ENCODE measurements at places on chromosomes 4 and X. TPM values are rescaled to one million over a fixed set of nuclear protein-coding genes. Genes with fewer than 3 reads are reported as not detected.

Gene SSX2
- not detected for total RNA-seq

DNA sequence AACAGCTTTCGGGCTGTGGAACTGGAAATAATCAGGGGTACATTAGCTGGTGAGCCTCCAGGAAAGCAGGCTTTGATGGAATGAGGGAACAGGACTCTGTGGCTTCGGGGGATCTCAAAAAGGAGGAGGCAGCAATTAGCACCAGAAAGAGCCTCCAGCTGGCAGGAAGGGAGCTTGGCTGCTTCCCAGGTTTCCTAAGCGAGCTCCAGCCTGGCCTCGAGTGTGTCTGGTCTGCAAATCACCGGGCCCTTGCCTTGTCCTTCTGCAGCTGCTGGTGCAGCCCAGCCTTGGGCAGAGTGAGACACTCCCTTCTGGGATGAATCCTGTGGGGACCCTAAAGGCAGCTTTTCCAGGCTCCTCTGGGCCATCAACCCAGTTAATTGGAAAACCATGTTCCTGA, 10.7 kb upstream of the PDHA1 start:
- peaks cover 4% of the 10 kb centered on the region for H3K4me1 ChIP-seq
- H3K36me3 ChIP-seq, result no peaks in the 10 kb centered on the region
- DNase-seq, result no peak
- no peak overlapping the region for H3K27ac ChIP-seq

Gene STK26
- total RNA-seq, result 49.8 TPM

DNA sequence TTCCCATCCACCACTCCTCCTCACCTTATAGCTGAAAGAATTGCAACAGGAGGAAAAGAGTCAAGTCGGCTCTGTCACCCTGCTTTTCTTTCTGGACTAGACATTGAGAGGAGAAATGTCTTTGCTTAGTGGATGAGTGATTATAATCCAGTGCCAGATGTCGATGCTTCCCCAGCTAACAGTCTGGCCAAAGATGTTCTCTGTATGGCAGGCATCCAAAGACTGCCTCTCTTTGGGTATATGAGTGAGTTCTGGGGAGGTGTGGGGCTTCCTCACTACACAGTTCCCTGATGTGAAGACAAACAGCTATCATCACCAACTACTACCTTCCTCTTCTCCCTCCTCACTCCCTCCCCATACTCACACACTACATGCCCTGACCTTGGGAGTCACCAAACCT, 90.9 kb downstream of the COMMD8 start:
- H3K4me3 ChIP-seq, result no peak overlapping the region
- DNase-seq, result no peak
- H3K27ac ChIP-seq, result no peak overlapping the region
- no peaks in the 10 kb centered on the region for H3K4me1 ChIP-seq

Gene SMIM10L2A
- 0.33 TPM for total RNA-seq

- no peak overlapping the region for H3K27ac ChIP-seq
- no peak for DNase-seq
- no peak overlapping the region for H3K4me3 ChIP-seq
- no peaks in the 10 kb centered on the region for H3K4me1 ChIP-seq
Measured at GRCh38 chrX:1925053-1925481, 310.2 kb downstream of the ASMT start.

DNA sequence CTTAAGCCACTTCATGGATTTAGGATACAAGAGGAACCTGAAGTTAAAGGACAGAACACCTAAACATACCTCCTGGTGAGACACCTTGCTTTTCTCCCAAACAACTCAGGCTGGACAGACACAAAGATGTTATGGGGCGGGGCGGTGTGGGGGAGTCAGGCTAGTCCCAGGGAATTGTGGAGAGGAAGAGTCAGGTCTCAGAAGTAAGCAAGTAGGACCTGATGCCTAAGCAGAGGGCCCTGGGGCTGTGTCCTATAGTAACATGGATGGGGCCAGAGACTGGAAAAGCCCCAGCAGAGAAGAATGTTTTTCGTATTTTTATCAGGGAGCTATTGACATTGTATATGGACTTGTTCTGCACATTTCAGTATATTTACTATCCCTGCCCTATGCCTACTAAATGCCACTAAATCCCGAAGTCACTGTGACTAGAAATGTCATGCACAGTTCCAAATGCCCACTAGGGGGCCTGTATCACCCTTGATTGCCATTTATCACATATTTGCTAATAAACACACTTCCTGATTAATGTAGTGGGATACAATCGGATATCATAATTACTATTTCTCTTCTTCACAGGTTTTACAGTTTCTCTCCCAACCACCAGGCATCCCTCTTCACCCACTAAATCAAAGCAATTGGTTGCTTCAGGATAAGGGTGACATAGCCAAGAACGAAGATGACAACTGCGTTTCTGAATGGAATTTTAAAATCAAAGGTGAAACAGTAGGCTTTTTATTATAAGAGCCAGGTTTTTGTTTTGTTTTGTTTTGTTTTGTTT, 23.8 kb upstream of the ARHGAP10 start:
- H3K27ac ChIP-seq, result no peak overlapping the region
- no peaks in the 10 kb centered on the region for H3K36me3 ChIP-seq
- no peak overlapping the region for H3K4me3 ChIP-seq
- H3K27me3 ChIP-seq, result peaks cover 6% of the 10 kb centered on the region

- no peaks in the 10 kb centered on the region for H3K4me1 ChIP-seq
- no peaks in the 10 kb centered on the region for H3K27me3 ChIP-seq
- DNase-seq, result no peak
- no peak overlapping the region for H3K4me3 ChIP-seq
Measured at GRCh38 chrX:17441965-17442364, 67.0 kb downstream of the NHS start.

DNA sequence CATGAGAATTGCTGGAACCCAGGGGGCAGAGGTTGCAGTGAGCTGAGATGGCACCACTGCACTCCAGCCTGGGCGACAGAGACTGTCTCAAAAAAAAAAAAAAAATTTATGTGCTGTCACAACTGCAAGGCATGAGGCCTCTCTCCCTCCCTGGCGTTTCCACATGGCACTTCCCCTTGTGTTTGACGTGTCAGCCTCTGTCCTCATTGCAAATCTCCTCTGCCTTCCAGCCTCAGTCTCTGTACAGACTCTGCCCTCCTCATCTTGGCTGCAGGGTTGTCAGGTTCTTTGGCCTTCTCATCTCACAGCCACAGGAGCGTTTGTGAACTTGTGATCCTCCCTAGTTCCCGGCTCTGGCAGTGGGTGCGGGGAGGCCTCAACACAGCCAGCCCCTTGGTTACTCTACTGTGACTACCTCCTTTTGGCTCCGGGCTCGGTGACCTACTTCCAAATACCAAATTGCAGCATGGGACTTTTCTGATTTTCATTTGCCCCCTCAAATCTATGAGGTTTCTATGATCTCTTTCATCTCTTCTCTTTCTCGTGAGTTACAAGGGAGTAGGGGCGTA, 250.0 kb downstream of the CBR4 start:
- no peak for DNase-seq
- no peaks in the 10 kb centered on the region for H3K4me1 ChIP-seq
- H3K27me3 ChIP-seq, result peaks cover 2% of the 10 kb centered on the region

DNA sequence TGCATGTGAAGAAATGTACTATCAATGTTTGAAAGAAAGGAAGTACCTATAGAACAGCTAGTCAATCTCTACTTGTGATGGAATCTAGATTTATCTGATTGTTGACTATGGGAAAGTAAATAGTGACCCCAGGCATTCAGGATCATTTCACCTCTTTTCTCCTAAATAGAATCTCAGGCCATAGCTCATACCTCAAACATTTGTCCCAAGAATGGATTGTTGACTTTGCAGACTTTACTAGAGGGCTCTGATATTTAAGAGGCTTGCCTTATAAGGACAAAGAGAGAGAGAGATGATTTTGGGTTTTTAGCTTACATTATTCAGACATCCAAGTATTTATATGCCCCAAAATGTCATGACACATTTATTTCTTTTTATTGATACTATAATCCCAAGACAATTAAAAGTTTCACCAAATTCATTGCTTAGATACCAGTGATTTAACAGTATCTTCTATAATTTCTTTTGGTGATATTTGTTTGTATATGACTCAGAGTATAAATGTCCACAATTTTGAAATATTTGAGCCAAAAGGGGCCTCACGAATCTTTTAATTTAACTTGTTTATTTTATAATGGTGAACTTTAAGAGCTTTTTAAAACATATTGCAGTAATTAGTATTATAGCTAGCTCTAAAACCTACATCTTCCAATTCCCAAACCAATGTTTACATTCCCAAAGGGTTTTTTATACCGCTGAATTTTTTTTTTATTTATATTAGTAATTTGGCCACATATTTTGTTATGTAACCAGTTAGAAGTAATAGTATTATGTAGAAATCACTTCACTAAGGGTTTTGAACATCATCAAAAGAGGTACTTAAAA, 614.1 kb downstream of the PCDH7 start:
- H3K36me3 ChIP-seq, result no peaks in the 10 kb centered on the region
- H3K27ac ChIP-seq, result no peak overlapping the region
- no peaks in the 10 kb centered on the region for H3K4me1 ChIP-seq
- no peaks in the 10 kb centered on the region for H3K27me3 ChIP-seq

Gene SPON2
- 24.6 TPM for total RNA-seq

DNA sequence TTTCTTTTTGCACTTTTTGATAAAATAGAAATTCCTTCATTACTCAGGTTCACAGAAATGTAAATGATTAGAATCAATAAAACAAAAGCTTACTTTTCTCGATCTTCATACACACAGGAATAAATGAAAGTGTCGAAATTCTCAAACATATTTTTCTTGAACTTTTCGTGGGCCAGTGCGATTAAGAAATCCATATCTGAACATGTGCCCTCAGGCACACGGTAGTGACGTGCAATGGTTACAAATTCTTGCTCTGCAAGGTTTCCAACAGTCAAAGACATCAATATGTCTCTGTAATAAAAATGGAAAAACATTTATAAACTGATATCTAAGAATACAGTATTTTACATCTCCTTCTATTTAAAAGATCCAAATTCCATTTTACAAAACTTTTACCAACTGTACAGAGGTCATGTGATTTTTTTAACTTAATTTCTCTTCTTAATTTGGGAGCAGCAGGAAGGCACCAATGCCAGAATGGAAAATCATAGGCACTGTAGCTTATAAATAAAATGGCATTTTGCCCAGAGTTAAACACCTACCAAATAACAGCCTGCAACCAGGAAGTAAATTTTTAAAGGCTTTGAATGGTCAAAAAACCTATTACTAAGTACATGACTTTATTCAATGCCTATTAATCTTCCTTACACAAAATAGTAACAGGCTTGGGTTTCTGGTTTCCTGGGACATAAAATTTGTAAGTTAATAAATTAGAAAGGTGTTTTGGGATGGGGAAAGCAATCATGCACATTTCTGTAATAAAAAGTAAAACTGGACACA, 165.0 kb downstream of the EFHC2 start:
- no peak overlapping the region for H3K27ac ChIP-seq
- no peak overlapping the region for H3K4me3 ChIP-seq
- H3K4me1 ChIP-seq, result no peaks in the 10 kb centered on the region

- H3K27me3 ChIP-seq, result no peaks in the 10 kb centered on the region
- H3K4me3 ChIP-seq, result no peak overlapping the region
- no peaks in the 10 kb centered on the region for H3K4me1 ChIP-seq
- DNase-seq, result no peak
- no peak overlapping the region for H3K27ac ChIP-seq
Measured at GRCh38 chrX:5549512-5549911, 679.2 kb downstream of the NLGN4X start.

DNA sequence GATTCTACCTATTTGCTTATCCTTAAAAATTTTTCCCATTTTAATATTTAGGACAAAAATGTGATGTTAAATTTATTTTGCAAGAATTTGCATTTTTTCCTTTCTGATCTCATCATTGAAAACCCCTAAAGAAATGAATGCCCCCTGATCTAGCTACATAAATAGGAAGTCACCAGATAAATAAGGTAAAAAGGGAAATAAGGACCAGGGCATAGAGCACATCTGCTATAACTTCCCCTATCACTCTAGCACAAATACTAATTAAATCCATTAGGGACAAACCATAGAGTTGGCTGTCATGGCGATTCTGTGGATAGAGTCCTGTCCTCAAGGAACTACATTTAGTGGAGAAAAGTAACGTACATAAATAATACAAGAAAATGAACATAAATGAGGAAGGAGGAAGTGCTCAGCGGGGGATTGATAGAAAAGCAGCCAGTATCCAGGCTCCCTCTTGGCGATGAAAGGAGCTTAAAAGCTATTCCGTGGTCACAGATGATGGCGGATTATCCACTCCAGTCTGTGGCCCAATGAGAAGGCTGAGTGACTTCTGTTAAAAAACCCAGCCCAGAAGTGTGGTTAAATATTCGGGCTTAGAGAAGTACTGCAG, 76.9 kb upstream of the RPL34 start:
- DNase-seq, result no peak
- H3K4me3 ChIP-seq, result no peak overlapping the region
- no peaks in the 10 kb centered on the region for H3K27me3 ChIP-seq

DNA sequence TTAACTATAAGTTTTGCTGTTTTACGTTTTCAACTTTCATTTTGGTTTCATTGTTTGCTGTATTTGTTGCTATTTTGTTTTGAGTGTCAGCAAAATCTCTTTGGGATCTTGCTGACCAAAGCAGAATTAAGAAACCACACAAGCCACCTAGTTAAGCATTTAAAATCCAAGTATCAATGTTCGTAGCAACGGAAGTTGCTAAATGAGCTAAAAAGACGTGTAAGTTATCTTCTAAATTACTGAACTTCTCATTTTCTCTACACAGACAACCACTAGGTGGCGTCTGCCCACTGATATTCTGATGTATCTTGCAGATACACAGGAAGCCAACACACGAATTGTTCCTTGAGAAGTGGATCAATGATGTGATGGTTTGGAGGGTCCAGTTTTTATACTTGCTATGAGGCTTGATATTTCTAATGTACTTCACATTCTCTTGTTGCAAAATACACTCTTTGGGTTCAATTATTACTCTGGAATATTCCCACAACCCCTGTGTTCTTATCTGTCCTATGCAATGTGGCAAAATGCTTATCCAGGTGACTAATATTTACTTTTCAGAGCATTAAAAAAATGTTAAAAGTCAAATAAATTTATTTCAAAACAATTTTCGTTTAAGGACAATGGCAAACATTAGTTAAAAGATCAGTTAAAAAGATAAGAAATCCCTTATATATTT, 250.5 kb downstream of the TECRL start:
- no peak overlapping the region for H3K27ac ChIP-seq
- H3K4me1 ChIP-seq, result peaks cover 1% of the 10 kb centered on the region
- peak; percentile 48 for DNase-seq
- no peak overlapping the region for H3K4me3 ChIP-seq
- H3K27me3 ChIP-seq, result no peaks in the 10 kb centered on the region

DNA sequence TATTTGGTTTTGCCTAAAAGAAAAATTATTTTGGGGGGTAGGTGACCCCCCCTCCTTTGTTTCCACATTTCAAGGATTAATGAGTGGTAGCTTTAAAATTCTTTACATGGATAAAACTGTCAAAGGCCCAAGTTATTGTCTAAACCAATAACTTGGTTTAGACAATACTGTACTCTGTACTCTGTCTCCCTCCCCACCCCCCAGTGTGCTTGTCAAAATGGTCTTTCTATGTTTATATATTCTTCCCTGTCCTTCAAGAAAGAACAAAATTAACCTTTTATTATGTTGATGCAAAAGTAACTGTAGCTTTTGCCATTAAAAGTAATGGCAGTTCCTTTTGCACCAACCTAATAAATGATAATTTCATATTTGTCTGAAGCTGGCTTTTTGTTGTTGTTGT, 9.5 kb upstream of the RGN start:
- H3K27ac ChIP-seq, result no peak overlapping the region
- no peaks in the 10 kb centered on the region for H3K36me3 ChIP-seq
- H3K4me1 ChIP-seq, result no peaks in the 10 kb centered on the region
- no peak overlapping the region for H3K4me3 ChIP-seq
- DNase-seq, result no peak
- no peaks in the 10 kb centered on the region for H3K27me3 ChIP-seq

All from activated CD4-positive, alpha-beta memory T cell treated with anti-CD3 and anti-CD28 coated beads, Interleukin-2, amount 10 ng/mL, durations not matched to agents 7 days and 5 days (primary cell).